ENCODE measurements at places on chromosomes 4 and X. TPM values are rescaled to one million over a fixed set of nuclear protein-coding genes. Genes with fewer than 3 reads are reported as not detected.

RTL5 gene
- polyA plus RNA-seq = 0.99 TPM

CISD2 gene
- 14.6 TPM for polyA plus RNA-seq

MMRN1 gene
- polyA plus RNA-seq = 143 TPM

RAB39B gene
- not detected for polyA plus RNA-seq

CSAG3 gene
- not detected for polyA plus RNA-seq

MID2 gene
- polyA plus RNA-seq = 16.4 TPM

DNA sequence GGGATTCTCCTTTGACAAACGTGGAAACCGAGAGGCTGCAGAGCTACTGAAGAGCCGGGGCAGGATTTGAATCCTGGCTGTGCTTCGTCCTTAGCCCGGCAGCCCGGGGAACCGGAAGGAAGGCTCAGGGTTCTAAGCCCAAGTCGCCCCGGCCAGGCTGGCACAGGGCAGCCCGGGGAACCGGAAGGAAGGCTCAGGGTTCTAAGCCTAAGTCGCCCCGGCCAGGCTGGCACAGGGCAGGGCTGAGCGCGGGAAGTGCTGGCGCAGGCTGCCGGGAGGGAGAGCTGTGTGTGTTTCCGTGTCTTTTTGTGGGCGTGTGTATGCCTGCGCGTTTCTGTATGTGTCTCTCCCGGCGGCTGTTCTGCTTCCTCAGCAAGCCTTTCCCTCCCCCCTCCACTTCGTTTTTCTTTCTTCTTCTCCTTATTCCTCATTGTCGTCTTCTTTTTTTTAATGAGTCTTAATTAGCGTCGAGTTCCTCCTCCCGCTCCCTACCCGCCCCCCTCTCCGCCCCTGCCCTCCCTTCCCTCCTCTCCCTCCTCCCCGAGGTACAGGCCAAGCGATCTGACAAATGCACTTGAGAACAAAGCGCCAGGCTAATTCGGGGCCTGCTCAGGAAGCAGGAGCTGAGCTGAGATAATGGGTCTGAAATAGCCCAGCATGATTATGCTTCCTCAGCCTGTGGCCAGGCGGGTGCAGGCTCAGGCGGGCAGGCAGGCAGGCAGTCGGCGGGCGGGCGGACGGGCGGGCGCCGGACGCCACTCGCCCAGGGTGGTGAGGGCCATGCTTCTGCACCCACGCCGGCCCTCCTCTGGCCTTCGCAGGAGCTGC lies 65.9 kb downstream of the EFNB1 start:
- peak; percentile 88 for DNase-seq

DNA sequence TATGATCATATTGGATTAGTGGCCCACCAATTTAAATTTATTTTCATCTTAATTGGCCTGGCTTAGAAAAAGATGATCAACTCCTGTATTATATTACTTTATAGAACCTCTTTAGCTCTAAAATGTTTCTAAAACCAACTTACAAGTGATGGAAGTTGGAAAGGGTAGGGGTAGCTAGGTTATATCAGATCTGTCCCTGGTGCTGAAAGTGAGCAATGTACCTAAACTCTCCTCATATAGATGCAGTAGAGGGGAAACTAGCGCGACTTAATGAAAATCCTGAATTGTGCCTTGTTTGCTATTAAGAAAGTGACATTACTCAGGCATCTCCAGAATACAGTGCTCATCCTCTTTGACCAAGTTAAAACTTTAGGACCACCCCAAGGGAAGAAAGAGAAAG lies 7.5 kb upstream of the PTCHD1 start:
- DNase-seq = no peak

GRCh38 chr4:129355516-129355915 lies 259.6 kb downstream of the C4orf33 start:
- DNase-seq = no peak

DNA sequence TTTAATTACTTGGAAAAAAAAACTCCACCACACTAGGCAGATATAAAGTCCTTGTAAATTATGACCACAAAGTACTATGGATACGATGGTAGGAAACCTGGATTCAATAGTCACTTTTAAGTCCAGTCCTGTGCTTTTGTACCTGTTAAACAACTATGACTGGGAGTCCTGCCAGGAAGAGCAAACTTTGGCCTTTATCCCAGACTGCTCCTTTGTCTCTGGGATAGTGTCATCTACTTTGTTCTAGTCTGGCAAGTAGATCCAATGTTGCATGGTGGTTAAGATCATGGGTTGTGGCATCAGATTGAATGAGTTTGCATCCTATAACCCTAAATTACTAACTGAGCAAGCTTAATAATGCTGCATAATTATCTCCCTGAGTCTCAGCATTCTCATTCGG lies 175.3 kb upstream of the FGF13 start:
- DNase-seq = no peak

- DNase-seq = no peak
Observed at GRCh38 chr4:2390784-2391421, 27.5 kb downstream of the ZFYVE28 start.

- DNase-seq = no peak
Observed at GRCh38 chr4:2218436-2218835, 23.5 kb downstream of the HAUS3 start.

- no peak for DNase-seq
Observed at GRCh38 chrX:1589356-1590130, 1.9 kb upstream of the AKAP17A start.

DNA sequence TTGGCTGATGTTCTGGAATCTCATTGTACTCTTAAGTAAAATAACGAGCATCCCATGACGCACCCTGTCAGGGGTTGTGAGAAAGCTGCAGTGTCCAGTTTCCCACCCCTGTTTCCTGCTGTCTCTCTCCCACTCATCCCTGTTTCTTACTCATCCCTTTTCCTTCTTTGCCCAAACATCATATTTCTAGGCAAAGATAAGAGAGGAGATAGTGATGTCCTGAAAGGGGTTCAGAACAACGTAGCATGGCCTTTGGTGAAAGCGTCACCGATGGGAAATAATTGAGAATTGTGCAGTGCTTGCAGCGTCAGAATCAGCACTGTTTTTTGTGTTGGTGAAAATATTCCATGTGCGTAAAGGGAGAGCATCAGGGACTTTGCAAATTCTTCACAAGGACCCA lies 23.5 kb upstream of the TMEM165 start:
- DNase-seq = no peak

- peak; percentile 3 for DNase-seq
Observed at GRCh38 chrX:44400588-44400987, 57.1 kb upstream of the EFHC2 start.

DNA sequence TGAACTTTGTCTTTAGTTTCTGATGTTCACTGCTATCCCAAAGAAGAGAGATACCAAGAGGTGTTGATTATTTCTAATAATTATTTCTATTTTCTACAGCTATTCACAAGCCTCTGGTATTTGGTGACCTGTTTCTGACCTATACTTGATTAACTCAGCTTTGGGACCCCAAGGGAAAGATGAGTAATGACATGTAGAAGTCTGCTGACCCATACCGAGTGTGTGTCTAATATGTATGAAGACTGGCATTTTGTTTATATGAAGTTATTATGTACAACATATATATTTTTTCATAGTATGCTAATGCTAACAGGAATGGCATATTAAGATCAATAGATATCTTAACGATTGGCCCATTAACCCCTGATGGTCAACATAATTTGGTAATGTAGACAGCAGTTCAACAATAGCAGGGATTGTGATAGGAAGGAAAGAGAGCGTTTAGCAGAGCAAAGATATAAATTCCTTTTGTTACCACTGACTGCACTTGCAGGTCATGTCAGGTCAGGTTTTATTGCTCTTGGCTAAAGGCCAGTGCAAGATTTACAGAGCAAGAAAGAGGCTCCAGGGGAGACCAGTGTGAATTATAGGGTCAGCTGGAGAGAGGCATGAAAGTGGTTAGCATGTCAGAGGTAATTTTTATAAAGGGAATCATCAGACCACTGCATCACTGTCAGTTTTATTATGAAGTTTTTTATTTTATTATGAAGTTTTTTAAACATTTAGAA lies 94.7 kb upstream of the DIPK2B start:
- DNase-seq = peak; percentile 74

DNA sequence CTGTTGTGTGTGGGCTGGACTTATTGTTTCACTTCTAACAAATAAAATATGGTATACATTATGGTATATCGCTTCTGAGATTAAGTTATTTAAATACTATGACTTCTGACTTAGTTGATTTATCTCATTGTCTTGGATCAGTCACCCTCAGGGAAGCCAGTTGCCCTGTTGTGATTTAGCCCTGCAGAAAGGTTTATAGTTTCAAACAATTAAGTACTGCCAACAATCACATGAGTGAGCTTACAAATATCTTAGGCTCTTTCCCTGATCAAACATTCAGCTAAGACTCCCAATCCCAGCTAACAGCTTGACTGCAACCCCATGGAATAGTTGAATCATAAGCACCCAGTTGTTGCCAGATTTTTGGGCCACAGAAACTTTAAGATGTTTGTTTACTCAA lies 85.4 kb downstream of the MAGEC1 start:
- DNase-seq = no peak

DNA sequence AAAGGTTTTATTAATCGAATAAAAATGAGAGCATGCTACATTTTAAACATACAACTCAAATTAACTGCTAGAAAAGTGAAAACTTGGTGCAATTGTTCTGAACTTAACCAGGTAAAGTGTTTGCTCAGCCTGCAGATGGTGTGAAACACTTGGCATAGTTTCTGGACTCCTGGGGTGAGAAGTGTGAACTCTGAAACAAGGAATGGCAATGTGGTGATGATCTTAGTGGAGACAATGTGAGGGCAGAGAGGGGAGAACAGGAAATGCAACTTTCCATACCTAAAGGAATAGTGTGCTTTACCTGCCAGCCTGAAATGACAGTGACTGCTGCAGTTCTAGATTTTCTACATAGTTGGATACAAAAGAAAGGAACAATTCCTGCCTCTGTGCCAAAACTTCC lies 57.4 kb downstream of the CCSER1 start:
- no peak for DNase-seq

DNA sequence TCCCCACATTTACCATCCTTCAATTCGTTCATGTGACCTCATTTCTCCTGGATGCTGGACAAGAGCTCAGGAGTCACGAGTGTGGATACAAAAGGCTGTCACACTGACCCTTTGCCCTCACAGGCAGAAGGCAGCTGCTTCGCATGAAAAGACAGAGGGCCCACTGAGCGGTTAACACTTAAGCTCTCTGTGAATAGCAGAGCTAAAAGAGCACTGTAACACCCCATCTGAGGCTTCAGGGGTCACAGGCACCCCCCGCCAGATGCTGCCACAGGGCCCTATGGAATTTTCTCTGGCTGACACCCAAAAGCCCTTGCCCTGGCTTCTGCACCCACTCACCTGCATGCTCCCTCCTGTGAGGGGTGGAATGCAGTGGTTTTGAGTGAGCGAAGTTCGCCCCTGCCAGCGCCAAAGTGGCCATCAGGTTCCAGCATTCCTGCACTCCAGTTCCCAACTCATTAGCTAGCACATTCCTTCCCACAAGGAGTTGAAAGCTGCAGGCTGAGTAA lies 360.9 kb downstream of the PPP3CA start:
- no peak for DNase-seq

GRCh38 chr4:27861802-27862201 lies 1001.2 kb downstream of the STIM2 start:
- no peak for DNase-seq

GRCh38 chr4:123298261-123298660 lies 98.3 kb upstream of the SPRY1 start:
- DNase-seq = no peak

DNA sequence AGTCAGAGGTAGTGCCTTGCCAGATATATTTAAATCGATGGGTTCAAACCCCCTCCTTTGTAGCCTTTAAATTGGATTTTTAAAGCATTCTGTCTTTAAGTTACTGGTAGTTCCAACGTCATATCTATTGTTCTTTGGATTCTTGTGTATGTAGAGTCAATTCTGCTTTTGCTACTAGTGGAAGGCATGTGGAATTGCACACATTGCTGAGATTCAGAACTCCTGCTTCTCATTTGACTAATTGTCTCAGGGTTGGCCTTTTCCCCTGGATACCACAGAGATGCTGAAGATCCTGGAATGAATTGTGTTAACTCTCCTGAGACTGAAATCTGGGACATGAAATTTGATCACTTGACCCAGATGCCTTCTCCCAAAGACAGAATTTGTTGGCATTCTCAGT lies 328.3 kb upstream of the RPS6KA3 start:
- no peak for DNase-seq

DNA sequence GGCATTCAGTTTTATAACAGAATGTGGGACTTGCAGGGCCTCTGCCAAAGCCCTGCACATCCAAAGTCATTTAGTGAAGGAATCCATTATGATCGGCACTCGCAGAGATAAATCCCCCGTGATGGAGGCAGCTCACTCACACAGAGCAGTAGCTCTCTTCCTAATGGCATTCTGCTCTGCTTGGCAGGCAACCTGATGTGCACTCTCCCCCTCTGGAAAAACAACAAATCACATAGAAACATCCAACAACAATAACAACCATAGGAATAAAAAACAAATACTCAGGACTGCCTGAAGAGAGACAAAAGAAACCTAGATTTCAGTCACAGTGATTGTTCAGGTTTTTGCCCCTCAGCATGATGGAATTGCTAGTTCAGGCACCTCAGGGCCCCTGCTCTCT lies 59.7 kb downstream of the NAA11 start:
- DNase-seq = no peak

GRCh38 chrX:54182864-54183613 lies at the start of gene FAM120C:
FAM120C (minus strand) TSS chrX:54183254; CDS start chrX:54183198, 56 bp downstream.
- peak; percentile 76 for DNase-seq

- DNase-seq = no peak
Observed at GRCh38 chr4:145709336-145709735, 29.4 kb downstream of the C4orf51 start.

DNA sequence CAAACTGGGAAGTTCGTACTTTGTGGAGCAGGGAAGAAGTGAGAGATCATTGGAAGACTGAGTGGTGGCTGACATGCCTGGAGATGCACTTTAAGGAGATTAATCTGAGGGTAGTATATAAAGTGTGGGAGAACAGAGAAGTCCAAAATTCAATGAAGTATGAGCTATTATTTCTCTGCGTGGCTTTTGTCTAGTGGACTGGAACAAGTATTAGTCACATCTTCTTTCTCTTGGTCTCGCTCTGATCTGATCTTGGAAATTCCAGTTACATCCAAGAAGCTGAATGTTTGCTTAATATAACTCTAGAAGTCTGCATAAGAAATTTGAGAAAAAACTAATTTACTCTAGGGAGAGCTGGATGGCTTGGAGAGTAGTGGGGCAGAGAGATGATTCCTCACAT lies 64.8 kb upstream of the NR0B1 start:
- DNase-seq = no peak

DNA sequence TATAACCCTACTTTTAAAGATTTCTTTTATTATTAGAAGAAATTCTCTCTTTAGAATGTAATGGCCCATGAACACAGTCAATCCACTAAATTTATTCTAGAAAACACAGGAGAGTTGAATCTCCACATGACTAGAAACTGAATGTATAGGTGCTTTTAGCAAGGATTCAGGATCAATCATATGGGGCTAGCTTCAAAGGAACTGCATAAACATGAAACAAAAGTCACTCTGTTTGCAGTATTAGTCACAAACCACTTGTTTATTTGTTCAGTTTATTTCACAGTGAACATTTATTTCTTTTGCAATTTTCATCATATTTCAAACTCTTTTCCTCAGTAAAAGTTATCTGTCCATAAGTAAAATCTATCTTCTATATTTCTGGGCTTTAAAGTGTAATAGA lies 1604.6 kb downstream of the PCDH18 start:
- no peak for DNase-seq

Data from endothelial cell of umbilical vein (primary cell).